Activated CD4-positive, alpha-beta T cell treated with anti-CD3 and anti-CD28 coated beads for 4 hours (primary cell): ENCODE measurements at places on chromosomes 1 and 21.

DNA sequence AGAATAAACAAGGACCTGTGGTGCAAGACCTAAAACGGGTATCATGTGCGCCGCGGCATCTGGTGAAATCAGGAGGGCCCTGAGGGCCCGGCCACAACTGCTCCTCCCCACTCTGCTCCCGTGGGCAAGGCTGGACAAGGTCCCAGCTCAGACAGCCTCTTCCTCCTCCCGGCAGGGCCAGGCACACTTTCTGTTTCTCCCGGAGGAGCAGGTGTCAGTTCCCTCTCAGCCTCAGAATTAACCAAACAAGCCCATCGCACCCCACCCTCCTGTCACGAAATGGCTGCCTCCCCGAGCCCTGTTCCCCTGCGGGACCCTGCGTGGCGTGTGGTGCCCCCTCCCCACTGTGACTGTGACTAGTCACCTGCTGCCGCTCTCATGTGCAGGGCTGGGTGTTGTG is 15.2 kb downstream of the PTTG1IP start:
- DNase-seq = no peak

DNA sequence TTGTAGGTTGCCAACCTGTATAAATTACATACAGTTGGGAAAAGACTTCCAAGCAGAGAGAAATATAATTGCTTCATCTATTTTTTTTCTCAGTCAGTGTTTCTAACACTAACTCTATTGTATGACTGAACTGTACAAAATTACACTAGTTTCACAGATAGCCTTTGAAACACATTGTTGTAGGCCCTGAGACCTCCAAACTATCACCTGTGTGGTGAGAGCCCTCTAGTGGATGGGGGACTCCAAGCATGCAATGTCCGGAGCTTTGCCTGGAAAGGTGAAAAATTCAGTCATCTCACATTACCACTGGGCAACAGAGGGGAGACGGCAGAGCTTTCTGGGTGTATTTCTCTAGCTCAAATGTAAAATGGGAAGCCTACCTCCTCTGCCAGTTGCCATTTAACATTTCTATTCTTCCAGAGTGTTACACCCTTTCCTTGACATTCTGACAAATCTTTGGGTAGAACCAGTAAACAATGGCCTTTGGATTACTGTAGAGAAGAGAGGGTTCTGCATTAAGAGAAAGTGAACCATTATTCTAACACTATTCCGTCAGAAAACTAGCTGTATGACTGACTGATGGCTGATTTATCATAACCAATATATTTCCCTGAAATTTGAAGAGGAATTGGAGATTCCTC is 212.2 kb downstream of the LYPLAL1 start:
- no peak for DNase-seq

DNA sequence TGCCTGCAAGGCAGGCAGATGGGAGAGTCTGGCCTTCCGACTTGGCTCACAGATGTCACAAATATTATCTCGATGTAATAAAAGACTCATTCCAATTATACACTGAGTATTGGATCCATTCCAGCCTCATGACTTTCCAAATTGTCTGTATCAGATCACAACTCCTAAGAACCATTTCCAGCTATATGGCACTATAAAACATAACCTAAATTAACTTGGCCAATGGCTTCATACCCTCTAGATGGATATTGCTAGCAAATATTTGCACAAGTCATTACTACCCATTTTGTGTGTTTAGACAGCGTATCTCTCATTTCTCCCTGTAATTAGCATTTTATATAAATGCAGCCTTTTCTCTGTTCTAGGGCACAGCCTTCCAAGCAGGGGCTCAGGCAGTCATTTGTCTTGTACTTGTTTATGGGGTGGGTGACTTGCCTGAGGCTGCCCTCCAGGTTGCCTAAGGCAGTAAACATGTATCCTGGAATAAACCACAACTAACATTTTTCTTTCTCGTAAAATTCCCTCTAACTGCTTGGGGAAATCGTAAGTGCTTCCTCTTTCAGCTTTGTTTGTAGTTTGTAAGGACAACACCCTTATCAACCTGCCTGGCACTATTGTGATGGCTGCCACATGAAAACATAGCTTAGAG is 70.6 kb upstream of the KCNJ6 start:
- DNase-seq = no peak

- no peak for DNase-seq
These were observed 8.7 kb downstream of the RNF223 start for GRCh38 chr1:1065265-1065939.

- no peak for DNase-seq
These were observed 58.1 kb downstream of the PRKCZ start for GRCh38 chr1:2108213-2108876.
